Renal cortical epithelial cell (primary cell): ENCODE measurements at places on chromosomes 3 and 15. TPM values are rescaled to one million over a fixed set of nuclear protein-coding genes. Genes with fewer than 3 reads are reported as not detected.

Gene ROBO2
- total RNA-seq: 1.1 and 1.2 TPM in 2 replicates

Gene GNB4
- 42.0 and 51.1 TPM in 2 replicates for total RNA-seq

Gene MYD88
- total RNA-seq: 22.7 and 28.7 TPM in 2 replicates

Gene SMARCC1
- 34.7 and 82.9 TPM in 2 replicates for total RNA-seq

Gene ERICH6
- 0.35 TPM in 1 of 2 replicates, not detected in the other for total RNA-seq

Gene GPR156
- 0.99 and 2.4 TPM in 2 replicates for total RNA-seq

Gene ENTPD3
- total RNA-seq: 0.17 and 0.99 TPM in 2 replicates

Gene SLC51A
- not detected in 2 replicates for total RNA-seq

Gene PP2D1
- not detected in 2 replicates for total RNA-seq

Gene CCRL2
- not detected in 2 replicates for total RNA-seq

Gene UNC13C
- total RNA-seq: under 0.01 TPM in 1 of 2 replicates, not detected in the other
